ENCODE measurements at places on chromosomes 16 and 17.

GRCh38 chr17:40551879-40552768 lies 13.1 kb downstream of the CCR7 start:
- DNase-seq: peak; percentile 40

- DNase-seq: peak; percentile 51
These were observed 20.1 kb upstream of the SLC46A1 start for GRCh38 chr17:28426081-28426519.

- peak; percentile 81 for DNase-seq
These were observed 563 bp downstream of the METRNL start for GRCh38 chr17:83079766-83080578.

- DNase-seq: no peak
These were observed 24.0 kb upstream of the CACNG1 start for GRCh38 chr17:67020293-67020766.

DNA sequence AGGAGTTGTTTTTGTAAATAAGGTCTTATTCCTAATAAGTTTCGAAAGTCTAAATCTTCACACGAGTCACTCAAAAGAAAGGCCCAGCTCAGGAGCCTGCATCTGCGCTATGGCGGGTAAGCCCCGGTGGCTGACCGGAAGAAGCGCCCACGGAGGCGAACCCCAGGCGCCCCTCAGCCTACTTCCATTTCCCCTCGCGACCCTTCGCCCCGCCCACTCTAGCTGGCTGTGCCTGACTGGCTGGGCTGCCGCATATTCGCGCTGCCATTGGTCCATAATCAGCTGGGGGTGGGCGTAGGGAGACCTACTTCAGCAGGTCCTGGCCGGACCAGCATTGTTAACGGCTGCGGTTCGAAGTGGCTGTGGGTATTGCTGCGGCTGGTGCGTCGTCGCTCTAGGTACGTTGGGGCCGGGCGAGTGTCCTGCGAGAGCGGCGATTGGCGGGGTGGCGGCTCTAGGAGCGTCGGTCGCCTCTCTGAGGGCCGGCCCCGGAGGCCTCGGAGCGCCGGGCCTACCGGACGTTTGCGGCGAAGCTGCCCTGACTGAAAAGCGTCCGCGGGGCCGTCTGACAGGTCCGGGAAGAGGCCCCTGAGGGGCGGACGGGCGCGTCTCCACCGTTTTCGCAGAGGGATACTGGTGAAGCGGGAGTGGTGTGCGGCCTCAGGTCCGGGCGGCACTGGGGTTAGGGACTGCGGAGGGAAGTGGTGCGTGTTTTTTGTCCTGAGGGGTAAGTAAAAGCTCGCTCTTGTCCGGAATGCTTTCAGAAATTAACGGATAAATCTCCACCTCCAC lies at the start of gene ATF7IP2:
Gene ATF7IP2, plus strand, starts transcription at position 337 of the 792 bp plus-strand sequence. CDS start 44,560 bp downstream, outside the sequence.
- DNase-seq: peak; percentile 39

- DNase-seq: no peak
These were observed 11.0 kb downstream of the C16orf54 start for GRCh38 chr16:29734786-29735185.

- DNase-seq: no peak
These were observed 36.2 kb downstream of the KSR1 start for GRCh38 chr17:27492470-27492869.

- peak; percentile 27 for DNase-seq
These were observed 6.2 kb upstream of the TBKBP1 start for GRCh38 chr17:47687748-47688147.

DNA sequence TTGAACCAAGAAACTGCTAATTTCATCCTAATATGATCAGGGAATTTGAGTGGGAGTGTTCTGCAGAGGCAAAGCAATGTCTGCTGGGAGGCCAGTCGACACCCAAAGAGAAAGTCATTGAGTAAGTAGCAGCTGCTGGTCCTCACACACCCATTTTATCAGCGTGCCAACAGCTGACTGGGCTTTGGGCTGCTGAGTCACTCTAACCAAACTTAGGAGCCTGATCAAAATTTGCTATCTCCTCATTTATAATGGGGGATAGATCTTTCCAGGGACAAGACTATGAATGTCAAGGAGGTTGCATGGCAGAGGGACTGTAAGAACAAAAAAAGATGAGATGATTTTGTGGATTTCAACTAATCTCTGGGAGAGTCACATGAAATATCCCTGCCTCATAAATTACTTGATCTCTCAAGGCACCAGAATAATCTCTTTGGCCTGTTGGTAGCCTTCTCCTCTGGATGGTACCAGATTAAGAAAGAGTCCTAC lies 32.9 kb downstream of the CPSF4L start:
- peak; percentile 53 for DNase-seq

DNA sequence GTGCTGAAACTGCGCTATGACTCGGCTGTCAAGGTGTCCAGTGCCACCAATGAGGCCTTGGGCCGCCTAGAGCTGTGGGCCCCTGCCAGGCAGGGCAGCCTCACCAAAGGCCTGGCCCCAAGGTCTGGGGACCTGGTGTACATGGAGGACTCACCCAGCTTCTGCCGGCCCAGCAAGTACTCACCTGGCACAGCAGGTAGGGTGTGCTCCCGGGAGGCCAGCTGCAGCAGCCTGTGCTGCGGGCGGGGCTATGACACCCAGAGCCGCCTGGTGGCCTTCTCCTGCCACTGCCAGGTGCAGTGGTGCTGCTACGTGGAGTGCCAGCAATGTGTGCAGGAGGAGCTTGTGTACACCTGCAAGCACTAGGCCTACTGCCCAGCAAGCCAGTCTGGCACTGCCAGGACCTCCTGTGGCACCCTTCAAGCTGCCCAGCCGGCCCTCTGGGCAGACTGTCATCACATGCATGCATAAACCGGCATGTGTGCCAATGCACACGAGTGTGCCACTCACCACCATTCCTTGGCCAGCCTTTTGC lies 25.0 kb downstream of the WNT9B start:
- DNase-seq: peak; percentile 78

DNA sequence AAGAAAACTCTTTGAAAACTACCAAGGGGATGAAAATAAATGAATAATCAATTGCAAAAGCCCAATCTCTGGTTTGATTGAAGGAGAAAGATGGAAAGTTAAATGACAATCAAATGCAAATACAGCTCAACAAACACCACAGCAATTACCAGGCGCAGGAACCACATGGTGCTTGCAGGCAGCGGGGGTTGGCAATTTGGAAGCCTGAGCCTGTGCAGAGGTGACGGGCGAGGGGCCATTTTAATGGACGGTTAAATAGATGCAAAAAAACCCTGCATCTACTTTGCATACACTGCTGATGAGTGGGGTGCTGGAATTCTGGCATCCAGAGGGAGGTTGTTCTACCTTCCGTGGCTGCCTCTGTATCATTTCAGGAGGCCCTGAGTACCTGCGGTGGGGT lies 4.8 kb upstream of the SEZ6 start:
- DNase-seq: no peak

DNA sequence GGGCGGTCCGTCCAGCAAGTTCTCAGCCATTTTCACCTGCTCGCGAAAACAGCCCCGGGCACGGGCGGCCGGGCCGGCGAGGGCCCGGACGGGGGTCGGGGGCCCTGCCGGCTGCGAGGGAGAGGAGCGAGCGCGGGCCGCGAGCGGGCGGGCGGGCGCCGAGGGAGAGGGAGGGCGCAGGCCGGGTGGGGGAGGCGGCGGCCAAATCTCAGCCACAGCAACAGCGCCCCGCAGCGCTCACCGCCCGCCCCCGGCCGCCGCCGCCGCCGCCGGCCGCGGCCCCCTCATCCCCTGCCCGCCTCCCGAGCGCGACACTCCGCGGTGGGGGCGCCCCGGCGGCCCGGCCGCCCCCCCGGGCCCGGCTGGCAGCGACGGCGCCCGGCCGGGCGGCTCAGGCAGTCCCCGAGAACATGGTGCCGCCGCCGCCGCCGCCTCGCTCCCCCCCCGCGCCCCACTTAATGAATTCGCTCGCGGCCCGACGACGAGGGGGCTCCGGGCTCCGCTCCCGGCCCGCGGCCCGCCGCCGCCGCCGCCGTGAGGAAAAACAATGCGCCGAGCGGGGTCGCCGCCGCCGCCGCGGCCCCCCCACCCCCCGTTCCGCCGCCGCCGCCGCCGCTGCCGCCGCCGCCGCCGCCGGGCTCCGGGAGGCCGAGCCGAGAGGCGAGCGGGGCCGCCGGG lies 487 bp downstream of the CREBBP start:
- DNase-seq: peak; percentile 90

- DNase-seq: no peak
These were observed 32.4 kb downstream of the WIPI1 start for GRCh38 chr17:68424861-68425260.

GRCh38 chr17:35094902-35095301 lies 24.8 kb downstream of the RAD51D start:
- no peak for DNase-seq

DNA sequence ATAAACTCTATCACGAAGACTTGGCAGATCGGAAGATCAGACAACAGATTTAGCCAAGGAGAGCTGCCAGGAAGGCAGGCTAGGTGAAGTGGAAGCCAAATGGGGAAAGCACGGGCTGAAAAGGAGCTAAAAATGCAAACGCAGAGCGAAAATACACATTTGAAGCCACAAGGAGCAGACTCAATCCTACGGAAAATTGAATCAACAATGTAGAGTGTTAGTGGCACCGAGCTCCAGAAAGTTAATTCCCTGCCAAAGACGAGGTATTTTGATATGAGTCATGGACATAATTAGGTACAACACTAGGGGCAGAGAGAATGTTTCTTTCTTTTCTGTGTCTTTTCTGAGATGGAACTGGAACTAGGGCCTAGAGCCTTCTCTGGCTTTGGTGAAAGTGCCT lies 20.7 kb downstream of the GSG1L start:
- DNase-seq: no peak

DNA sequence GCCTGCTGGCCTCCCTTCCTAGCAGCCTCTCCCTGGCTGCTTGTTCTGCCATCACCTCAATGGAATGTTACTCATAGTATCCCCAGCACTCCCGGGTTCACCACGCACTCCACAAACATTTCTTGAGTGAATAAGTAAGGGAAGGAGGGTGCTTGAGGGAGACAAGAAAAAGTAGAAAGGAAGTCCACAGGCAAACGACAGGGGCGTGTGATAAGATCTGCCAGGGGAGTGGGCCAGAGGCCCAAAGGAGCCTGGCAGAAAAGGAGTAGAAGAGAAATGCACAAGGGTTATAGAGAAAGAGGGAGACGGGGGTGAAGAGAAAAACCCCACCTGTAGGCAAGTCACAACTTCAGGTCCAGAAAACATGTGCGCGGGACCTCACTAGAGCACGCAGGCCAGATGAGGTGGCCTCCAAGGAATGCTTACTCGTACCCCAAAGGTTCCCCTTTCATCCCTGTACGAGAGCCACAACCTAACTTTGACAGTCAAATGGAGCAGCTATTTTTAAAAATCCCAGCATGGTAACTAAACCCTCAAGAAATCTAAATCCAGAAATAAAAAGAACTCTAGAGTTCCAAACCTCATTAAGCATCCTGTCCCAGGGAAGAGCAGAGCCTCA lies 6.6 kb downstream of the ZDHHC7 start:
- no peak for DNase-seq

DNA sequence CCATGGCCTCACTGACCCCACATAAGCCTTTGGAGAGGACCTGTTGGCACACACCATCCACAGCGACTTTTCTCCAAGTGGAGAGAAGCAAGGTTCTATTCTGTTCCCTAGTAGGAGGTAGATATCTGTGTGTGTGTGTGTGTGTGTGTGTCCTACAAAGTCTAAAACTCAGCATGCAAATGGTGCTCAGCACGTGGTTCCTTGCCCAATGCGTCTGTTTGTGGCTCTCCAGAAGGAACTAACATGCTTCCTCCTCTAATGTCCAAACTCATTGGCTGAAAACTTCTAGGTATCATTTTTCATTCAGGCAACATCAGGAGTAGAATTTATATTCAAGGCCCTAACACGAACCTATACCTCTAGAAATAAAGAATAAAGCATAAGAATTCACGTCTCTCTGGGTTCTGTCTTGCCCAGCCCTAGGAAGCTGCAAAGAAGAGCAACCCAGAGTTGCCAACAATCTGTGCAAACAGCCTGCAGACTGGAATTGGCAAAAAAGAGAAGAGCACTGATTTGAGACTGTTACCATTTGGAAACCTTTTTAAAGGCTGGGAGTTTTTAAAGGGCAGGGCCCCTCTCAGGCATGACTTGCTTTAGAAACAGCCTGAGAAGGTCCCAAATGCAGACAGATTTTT lies 25.5 kb downstream of the MAP3K14 start:
- no peak for DNase-seq

GRCh38 chr17:29615048-29615385 lies 7.7 kb downstream of the CORO6 start:
- DNase-seq: no peak

DNA sequence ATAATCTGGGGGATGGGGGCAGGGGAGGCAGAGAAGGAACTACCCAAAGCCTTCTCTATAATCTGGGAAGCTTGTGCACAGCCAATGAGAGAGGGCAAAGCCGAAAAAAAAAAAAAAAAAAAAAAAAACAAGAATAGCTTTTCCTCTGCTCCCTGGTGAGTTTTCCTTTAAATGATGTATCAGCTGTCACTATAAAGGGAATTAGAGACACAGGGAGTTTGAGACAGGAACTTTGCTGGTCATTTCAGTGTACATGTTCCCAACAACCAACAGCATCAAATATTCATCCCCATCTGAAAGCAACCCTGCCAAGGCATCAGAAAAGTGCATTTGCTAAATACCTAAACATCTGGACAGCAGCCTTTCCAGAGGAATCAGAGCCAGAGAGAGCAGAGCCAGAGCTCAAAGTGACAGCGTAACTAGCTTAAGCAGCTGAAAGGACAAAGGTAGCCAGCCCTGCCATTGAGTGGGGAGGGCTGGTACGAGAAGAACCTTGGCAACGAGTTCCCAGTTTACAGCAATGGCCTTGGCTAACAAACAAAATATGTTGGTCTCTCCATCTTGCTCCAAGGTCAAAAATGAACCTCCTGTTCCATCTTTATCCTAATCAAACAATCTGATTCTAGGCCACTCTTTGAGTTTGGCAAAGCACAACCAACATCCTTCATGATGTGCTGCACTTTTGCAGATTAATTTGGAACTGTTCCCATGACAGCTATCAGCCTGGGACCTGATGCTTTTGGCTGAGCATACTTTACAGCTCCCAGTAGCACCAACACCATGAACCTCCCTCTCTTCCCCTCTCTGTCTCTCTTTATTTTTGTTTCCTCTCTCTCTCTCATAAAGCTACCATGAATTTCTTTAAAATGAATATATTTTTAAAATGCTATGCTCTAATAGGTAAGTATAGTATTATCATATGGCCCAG lies 143.7 kb upstream of the GNAO1 start:
- no peak for DNase-seq

- DNase-seq: peak; percentile 71
These were observed 757 bp downstream of the ORMDL3 start for GRCh38 chr17:39926588-39927100.

- no peak for DNase-seq
These were observed 111.7 kb upstream of the COX10 start for GRCh38 chr17:13957636-13958035.
